Endothelial cell (in vitro differentiated cells): ENCODE measurements at places on chromosomes 12 and 14. TPM values are rescaled to one million over a fixed set of nuclear protein-coding genes. Genes with fewer than 3 reads are reported as not detected.
A peak's percentile ranks its signal among the peaks of the same experiment; 100 is the strongest.

The DNAJC22 gene
- total RNA-seq, result 1.8 TPM

DNA sequence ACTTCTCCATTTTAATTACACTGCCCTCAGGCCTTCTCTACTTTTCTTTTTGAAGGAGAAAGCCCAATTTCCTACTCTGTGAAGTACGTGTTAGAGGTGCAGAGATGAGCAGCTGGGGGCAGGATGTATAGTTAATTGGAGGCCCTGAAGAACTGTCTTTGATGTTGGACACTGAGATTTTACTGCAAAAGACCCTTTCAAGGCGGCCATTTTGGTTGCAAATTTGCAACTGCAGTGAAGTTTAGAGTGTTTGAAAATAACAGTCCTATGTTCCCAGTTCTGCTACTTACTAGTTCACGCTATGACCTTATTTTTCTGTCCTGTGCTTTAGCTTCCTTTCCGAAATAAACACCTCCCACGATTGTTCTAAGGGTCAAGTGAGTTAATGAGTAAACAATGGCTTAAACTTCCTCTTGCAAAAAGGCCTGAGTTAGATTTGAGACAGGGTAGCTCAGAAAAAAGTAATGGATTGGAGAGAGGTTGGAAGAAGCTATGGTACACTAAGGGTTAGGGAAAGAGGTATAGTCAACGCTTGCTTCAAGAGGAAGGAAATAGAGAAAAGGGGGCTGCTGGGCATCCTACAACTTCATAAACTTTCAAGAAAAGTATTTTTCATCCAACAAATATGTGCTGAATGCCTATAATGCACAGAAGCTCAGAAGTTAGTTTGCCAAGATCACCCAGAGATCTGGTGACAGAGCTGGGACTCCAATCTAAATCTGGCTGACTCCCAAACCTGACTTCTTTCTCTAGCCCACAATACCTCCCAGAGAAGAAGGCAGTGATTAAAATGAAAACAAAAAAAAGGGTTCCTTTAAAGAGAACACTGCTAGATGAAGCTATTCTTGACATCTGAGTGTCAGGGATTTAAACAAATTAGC is 26.4 kb upstream of the DICER1 start:
- peaks cover 4% of the 10 kb centered on the region for H3K27me3 ChIP-seq
- H3K27ac ChIP-seq, result peak overlapping the region; percentile 38
- DNase-seq, result no peak
- H3K36me3 ChIP-seq, result no peaks in the 10 kb centered on the region

- H3K4me3 ChIP-seq, result no peak overlapping the region
- no peaks in the 10 kb centered on the region for H3K27me3 ChIP-seq
- H3K4me1 ChIP-seq, result peaks cover 15% of the 10 kb centered on the region
- DNase-seq, result no peak
- no peak overlapping the region for H3K27ac ChIP-seq
- H3K36me3 ChIP-seq, result no peaks in the 10 kb centered on the region
These were observed 39.8 kb upstream of the PTGDR start for GRCh38 chr14:52227619-52228222.

The PLCZ1 gene
- total RNA-seq, result not detected

- H3K4me3 ChIP-seq, result no peak overlapping the region
- peaks cover 4% of the 10 kb centered on the region for H3K27me3 ChIP-seq
- peaks cover 16% of the 10 kb centered on the region for H3K4me1 ChIP-seq
- no peak overlapping the region for H3K27ac ChIP-seq
- no peaks in the 10 kb centered on the region for H3K36me3 ChIP-seq
These were observed 134.0 kb downstream of the SRGAP1 start for GRCh38 chr12:63978519-63978918.

DNA sequence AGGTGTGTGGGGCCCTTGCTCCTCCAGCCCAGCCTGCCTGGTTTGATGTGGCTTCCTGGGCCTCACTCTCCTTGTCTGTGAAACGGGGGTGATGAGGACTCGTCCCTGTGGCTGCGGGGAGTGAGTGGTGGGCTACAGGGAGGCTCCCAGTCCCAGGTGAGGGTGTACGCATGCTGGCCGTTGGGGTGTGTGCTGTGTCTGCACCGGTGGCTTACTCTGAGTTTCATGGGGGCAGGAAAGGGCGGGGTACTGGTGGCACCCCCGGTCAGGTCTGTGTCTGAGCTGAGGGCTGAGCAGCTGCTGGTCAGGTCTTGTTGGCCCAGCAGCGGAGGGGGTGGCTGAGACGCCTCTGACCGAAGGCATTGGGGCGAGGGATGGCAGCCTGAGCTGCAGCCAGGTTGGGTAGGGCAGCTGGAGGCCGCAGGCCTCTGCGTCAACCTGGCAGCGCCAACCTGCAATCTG is 11.2 kb downstream of the ULK1 start:
- no peak for DNase-seq
- no peak overlapping the region for H3K4me3 ChIP-seq
- peak overlapping the region; percentile 36 for H3K27ac ChIP-seq
- H3K4me1 ChIP-seq, result no peaks in the 10 kb centered on the region
- H3K27me3 ChIP-seq, result no peaks in the 10 kb centered on the region
- H3K36me3 ChIP-seq, result no peaks in the 10 kb centered on the region

The RNU4-1 gene
- total RNA-seq, result 6,066 TPM

DNA sequence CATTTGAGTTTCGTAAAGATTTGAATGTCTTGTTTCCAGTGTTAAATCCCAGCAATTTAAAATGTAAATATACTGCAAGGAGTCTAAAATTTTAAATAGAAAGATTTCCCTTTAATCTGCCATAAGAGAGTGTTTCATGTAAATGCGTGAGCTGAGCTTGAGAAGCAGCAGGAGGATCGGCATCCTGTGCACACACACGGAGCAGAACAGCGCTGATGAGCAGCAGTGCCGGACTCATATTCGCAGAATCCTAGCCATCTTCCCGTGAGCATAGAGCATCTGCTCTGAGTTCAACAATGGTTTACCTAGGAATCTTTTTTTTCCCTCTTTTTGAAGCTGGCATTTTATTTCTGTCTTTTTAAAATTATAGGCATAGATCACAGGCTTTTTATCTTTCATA is 29.8 kb upstream of the AMN start:
- DNase-seq, result no peak
- no peaks in the 10 kb centered on the region for H3K4me1 ChIP-seq
- no peaks in the 10 kb centered on the region for H3K36me3 ChIP-seq

- no peaks in the 10 kb centered on the region for H3K36me3 ChIP-seq
- H3K27ac ChIP-seq, result no peak overlapping the region
- no peak for DNase-seq
- H3K27me3 ChIP-seq, result no peaks in the 10 kb centered on the region
- peaks cover 3% of the 10 kb centered on the region for H3K4me1 ChIP-seq
- H3K4me3 ChIP-seq, result no peak overlapping the region
These were observed 180.8 kb downstream of the KLHL28 start for GRCh38 chr14:44780989-44781388.

GRCh38 chr12:95533985-95534384 is 17.3 kb downstream of the USP44 start:
- no peaks in the 10 kb centered on the region for H3K27me3 ChIP-seq
- DNase-seq, result no peak
- H3K27ac ChIP-seq, result no peak overlapping the region
- no peak overlapping the region for H3K4me3 ChIP-seq
- peaks cover 8% of the 10 kb centered on the region for H3K4me1 ChIP-seq
- no peaks in the 10 kb centered on the region for H3K36me3 ChIP-seq

DNA sequence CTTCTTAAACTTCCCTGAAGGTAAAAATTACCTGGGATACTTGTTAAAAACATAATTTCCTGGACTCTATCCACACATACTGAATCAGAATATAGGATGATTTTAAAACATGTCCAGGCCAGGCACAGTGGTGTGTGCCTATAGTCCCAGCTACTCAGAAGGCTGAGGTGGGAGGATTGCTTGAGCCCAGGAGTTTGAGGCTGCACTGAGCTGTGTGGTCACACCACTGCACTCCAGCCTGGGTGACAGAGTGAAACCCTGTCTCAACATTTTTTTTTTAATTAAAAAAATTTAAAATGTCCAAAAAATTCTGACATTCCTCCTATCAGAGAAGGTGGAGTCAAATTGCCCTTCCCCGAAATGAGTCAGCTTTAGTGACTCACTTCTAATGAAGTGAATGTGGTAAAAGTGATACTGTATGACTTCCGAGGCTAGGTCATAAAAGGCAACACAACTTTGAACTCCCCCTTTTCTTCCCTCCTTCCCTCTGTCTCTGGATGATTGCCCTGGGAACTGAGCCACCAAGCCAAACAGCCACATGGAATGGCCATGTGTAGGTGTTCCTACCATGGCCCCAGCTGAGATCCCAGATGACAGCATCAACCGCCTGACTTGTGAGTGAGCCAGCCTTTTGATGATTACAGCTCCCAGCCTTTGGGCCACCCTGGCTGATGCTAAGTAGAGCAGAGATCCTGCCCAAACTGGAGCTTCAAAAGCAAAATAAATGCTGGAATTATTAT is 36.3 kb downstream of the LIMA1 start:
- no peak for DNase-seq
- no peaks in the 10 kb centered on the region for H3K36me3 ChIP-seq
- no peaks in the 10 kb centered on the region for H3K4me1 ChIP-seq

- no peak overlapping the region for H3K4me3 ChIP-seq
- H3K36me3 ChIP-seq, result no peaks in the 10 kb centered on the region
- H3K27me3 ChIP-seq, result no peaks in the 10 kb centered on the region
- no peak overlapping the region for H3K27ac ChIP-seq
These were observed 80.8 kb downstream of the GRIP1 start for GRCh38 chr12:66598079-66598478.

- H3K4me3 ChIP-seq, result peak overlapping the region; percentile 88
- H3K4me1 ChIP-seq, result peaks cover 34% of the 10 kb centered on the region
- DNase-seq, result no peak
- no peaks in the 10 kb centered on the region for H3K36me3 ChIP-seq
- peaks cover 24% of the 10 kb centered on the region for H3K27me3 ChIP-seq
These were observed 1.3 kb upstream of the IGFBP6 start for GRCh38 chr12:53096089-53096741.

GRCh38 chr14:23570806-23571483 is 3.4 kb upstream of the AP1G2 start:
- H3K4me3 ChIP-seq, result no peak overlapping the region
- no peak overlapping the region for H3K27ac ChIP-seq
- peaks cover 4% of the 10 kb centered on the region for H3K36me3 ChIP-seq
- H3K27me3 ChIP-seq, result peaks cover 28% of the 10 kb centered on the region
- DNase-seq, result no peak

The TAS2R50 gene
- total RNA-seq, result 1.2 TPM

DNA sequence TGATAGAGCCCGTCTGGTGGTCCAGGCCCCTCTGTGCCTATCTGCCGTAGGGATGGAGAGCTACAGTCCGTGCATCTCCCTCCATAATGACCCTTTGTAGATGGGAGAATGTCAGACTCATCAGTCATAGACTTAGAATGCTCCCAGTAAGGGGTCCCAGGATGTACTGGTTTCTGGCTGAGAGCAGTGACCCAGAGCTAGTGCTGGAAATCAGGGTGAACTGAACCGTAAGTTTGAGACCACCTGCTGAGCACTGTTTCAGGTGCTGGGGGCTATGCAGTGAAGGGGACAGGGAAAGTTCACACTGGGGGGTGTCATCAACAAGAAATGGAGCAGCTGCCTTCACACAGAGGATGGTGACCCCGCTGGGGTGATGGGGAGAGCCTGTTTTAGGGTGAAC is 34.1 kb downstream of the SLC6A12 start:
- no peak overlapping the region for H3K27ac ChIP-seq
- no peak for DNase-seq
- peaks cover 7% of the 10 kb centered on the region for H3K36me3 ChIP-seq

- H3K4me1 ChIP-seq, result peaks cover 8% of the 10 kb centered on the region
- no peak overlapping the region for H3K4me3 ChIP-seq
- H3K36me3 ChIP-seq, result no peaks in the 10 kb centered on the region
- H3K27me3 ChIP-seq, result peaks cover 2% of the 10 kb centered on the region
These were observed 102.9 kb downstream of the DYRK2 start for GRCh38 chr12:67751381-67751928.

GRCh38 chr12:66331016-66331415 is 28.7 kb downstream of the HELB start:
- peaks cover 5% of the 10 kb centered on the region for H3K4me1 ChIP-seq
- no peak for DNase-seq
- H3K27ac ChIP-seq, result no peak overlapping the region
- no peak overlapping the region for H3K4me3 ChIP-seq
- H3K27me3 ChIP-seq, result peaks cover 2% of the 10 kb centered on the region

GRCh38 chr14:92898566-92899131 is 24.3 kb upstream of the CHGA start:
- H3K4me1 ChIP-seq, result no peaks in the 10 kb centered on the region
- H3K36me3 ChIP-seq, result no peaks in the 10 kb centered on the region
- H3K27ac ChIP-seq, result peak overlapping the region; percentile 61
- peaks cover 5% of the 10 kb centered on the region for H3K27me3 ChIP-seq
- H3K4me3 ChIP-seq, result no peak overlapping the region

GRCh38 chr12:42442311-42442759 is 116.4 kb downstream of the PPHLN1 start:
- DNase-seq, result no peak
- H3K36me3 ChIP-seq, result peaks cover 36% of the 10 kb centered on the region
- no peak overlapping the region for H3K4me3 ChIP-seq

DNA sequence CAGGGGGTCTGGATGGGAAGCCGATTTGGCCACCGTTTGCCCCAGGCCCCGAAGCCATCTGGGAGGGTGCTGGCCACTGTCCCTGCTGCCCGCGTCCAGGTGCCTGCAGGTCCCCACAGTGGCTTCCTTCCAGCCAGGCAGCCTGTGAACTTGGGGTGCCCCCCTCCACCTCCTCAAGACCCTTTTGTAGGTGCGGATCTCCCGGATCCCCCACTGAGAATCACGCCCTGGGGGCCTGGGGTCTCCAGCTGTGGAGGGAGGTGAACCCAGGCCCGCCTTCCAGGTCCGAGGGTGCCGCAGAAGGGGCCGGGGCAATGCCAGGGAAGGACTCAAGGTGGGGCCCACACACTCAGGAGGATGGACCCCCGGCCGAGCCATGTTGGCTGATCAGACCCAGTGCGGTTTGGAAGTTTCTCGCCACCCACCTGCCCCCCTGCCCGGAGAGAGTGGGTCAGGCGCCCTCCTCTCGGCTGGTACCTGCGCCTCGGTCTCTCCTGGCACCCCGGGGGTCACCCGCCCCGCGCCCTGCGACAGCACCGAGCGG is 1.7 kb downstream of the MMP17 start:
- H3K36me3 ChIP-seq, result peaks cover 4% of the 10 kb centered on the region
- no peaks in the 10 kb centered on the region for H3K4me1 ChIP-seq
- DNase-seq, result no peak
- H3K4me3 ChIP-seq, result no peak overlapping the region
- H3K27ac ChIP-seq, result no peak overlapping the region
- peaks cover 10% of the 10 kb centered on the region for H3K27me3 ChIP-seq
